ENCODE measurements at places on chromosomes 5 and 9.
A peak's percentile ranks its signal among the peaks of the same experiment; 100 is the strongest.

DNA sequence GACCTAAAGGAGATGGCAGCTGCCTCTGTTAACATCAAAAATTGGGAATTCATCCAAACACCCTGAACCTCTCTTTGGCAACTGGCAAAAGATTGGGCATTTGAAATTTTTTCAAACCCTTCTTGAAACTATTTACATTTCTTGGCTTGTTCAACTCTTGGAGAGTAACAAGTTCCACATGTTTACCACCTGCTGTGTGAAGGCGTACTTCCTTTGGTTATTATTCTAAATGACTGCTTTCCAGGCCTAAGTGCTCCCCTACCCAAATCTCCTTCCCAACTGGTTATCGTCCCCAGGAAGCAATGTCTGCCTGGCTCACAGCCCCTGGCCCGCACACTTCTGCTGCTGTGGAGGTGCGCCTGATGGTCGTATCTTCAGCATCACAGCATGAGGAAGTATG lies 422.7 kb downstream of the DMAC1 start:
- DNase-seq, result no peak

- no peak for DNase-seq
Measured at GRCh38 chr5:138625134-138625533, 49.9 kb upstream of the HSPA9 start.

GRCh38 chr5:41748631-41749030 lies 121.6 kb downstream of the OXCT1 start:
- no peak for DNase-seq

- DNase-seq, result no peak
Measured at GRCh38 chr9:81489046-81489445, 200.3 kb downstream of the TLE1 start.

- DNase-seq, result no peak
Measured at GRCh38 chr5:178259623-178260536, 27.3 kb upstream of the PHYKPL start.

GRCh38 chr5:154858297-154858971 lies at the start of gene CNOT8:
Gene CNOT8, plus strand, starts transcription at chr5:154858627. Its CDS starts 4,652 bp downstream, at chr5:154863279.
- peak; percentile 92 for DNase-seq

GRCh38 chr5:87392801-87393200 lies 19.9 kb downstream of the CCNH start:
- no peak for DNase-seq

GRCh38 chr5:113311301-113311700 lies 123.5 kb downstream of the TSSK1B start:
- DNase-seq, result no peak

DNA sequence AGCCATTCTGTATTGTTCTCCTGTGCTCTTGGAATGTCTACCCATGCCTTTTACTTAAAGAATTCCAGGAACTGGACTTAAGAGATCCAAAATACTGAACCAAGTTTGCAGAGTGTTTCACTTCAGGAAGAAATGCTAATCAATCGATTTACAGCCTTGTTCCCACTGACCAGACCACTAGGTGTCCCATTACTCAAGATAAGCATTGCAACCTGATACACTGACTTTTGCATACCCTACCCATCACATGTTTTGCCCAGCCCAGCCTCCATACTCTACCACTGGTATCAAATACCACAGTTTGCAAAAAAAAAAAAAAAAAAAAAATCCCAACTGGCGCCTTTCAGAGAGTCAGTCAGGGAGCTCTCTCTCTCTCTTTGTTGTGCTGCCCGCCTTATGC lies 550.8 kb downstream of the CDH9 start:
- DNase-seq, result no peak

- no peak for DNase-seq
Measured at GRCh38 chr5:32711362-32711680, 200 bp downstream of the NPR3 start.

DNA sequence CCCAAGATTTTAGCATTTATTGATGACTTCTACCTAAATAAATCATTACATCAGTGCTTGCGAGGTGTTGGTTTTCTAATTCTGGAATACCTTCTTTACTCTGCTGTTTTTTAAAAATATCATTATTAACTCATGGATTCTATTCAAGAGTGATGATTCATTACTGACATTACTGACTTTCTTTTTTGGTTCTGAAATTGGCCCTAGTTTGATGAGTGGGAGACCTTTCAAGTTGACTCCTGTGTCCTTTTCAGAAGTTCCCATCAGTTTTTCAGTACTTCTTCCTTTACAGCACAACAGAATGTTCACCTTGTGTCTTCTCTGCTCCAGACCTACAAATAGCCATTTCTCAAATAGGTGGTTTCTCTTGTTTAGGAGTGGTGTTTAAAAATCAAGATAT lies 114.1 kb downstream of the PCSK5 start:
- DNase-seq, result peak; percentile 36

GRCh38 chr5:44983006-44983405 lies 174.3 kb downstream of the MRPS30 start:
- no peak for DNase-seq

GRCh38 chr5:39466846-39467245 lies 42.1 kb upstream of the DAB2 start:
- DNase-seq, result no peak

DNA sequence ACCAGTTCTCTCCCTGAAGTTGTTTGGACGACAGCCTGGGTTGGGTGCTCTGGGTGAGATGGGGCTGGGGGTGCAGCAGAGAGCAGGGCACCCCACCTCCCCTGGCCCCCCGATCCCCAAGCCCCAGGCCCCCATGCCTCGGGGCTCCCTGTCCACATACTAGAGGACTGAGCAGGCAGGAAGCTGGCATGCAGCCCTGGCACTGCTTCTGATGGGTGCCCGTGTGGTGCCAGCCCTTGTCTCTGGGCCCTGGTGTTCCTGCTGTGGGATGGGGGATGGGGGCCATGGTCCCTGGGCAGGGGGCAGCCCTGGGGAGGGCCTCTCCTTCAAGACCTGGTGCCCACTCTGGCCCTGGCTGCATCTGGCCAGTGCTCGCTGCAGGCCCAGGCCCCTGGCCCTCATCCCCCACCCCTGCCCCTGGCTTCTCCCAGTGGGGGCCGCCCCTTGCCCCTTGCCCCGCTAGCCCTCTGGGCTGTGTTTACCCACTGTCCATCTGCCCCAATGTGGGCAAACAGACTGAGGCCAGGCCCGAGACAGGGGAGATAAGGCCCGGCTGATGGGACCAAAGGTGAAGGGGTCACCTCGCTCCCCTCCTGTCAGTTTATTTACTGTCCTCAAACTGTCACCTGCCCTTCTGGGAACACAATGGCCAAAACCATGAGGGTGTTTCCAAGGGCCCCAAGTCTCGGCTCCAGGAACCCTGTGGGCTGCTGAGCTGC lies 67.3 kb upstream of the RXRA start:
- no peak for DNase-seq

GRCh38 chr5:31819926-31820516 lies 181.1 kb downstream of the PDZD2 start:
- no peak for DNase-seq

GRCh38 chr5:169183576-169183975 lies 117.4 kb downstream of the SLIT3 start:
- no peak for DNase-seq

DNA sequence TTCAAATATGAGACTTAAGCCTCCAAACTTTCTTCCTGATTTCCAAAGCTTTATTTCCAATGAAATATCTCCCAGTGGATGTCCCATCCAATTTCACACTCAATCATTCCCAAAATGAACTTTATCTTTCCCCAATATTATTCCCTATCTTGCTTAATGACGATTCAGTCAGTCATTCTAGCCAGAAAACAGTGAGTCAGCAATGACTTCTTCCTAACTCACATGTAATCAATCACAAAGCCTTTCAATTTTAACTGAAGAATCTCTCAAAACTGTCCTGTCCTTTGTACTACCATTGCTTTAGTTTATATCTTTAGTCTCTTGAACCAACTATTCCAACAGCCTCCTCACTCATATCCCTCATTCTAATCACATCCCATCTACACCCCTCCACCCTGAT lies 34.9 kb downstream of the NSA2 start:
- DNase-seq, result no peak

DNA sequence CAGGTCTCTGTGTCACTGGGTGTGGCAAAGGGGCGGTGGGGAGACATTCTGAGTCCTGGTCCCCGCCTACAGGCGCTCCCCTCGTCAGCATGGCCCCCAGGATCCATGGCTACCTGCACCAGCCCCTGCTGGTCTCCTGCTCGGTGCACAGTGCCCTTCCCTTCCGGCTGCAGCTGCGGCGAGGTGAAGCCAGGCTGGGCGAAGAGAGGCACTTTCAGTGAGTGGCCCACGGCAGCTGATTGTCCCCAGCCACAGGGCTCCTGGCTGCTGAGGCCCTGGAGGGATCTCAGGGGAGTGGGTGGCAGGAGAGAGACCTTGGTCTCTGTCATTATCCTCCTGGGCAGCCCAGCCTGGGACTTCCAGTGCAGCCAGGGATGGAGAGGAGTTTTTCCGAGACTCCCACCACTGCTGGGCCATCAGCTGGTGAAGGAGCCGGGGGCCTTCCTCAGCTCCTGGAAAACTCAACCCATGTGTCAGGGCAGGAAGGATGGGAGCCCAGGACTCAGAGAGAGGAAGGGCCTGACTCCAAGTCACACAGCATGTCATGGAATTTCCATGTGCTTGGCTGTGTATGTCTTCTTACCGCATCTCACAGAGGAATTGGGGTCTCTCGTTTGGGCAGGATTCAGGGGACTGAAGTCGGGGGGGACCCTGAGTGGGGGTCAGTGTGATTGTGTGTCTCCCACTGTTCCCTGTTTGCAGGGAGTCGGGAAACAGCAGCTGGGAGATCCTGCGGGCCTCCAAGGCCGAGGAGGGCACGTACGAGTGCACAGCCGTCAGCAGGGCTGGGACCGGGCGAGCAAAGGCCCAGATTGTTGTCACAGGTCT lies 37.4 kb downstream of the HMCN2 start:
- DNase-seq, result no peak

DNA sequence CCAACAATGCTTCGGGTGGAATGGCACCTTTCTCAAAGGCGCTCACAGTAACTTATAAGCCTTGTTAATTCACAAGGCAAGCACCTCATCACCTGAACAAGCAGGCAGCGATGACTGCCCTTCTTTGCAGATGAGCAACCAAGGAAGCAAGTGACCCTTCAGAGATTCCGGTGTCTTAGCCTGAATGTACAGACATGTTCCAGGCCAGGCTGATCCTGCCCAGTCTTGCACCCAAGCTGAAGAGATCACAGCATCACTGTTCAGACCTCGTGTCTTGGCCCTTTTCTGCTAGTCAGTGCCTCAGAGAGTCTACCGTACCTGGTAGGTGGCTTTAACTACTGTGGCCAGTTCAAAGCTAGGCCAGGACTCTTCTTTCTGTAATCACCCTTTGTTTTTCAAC lies 94.7 kb upstream of the ERCC6L2 start:
- DNase-seq, result no peak

GRCh38 chr5:115496936-115497576 lies 47.5 kb downstream of the FEM1C start:
- no peak for DNase-seq

GRCh38 chr9:99000476-99001395 lies 57.0 kb downstream of the COL15A1 start:
- peak; percentile 70 for DNase-seq

DNA sequence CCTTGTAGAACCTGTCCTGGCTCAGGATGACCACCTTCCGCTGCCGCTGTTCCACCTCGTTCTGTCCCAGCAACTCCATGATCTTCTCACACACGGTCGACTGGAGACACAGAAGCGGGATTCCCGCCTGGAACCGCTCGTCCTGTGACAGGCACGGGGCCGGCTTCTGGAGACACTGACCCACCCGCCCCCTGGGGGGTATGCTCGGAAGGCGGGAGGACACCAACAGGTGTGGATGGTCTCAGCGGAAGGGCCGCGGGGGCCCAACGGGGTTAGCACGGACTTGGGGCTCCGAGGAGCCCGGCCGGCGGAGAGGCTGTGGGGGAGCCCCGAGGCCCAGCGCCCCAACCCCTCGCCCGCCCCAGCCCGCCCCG lies 530 bp downstream of the UCK1 start:
- peak; percentile 69 for DNase-seq

DNA sequence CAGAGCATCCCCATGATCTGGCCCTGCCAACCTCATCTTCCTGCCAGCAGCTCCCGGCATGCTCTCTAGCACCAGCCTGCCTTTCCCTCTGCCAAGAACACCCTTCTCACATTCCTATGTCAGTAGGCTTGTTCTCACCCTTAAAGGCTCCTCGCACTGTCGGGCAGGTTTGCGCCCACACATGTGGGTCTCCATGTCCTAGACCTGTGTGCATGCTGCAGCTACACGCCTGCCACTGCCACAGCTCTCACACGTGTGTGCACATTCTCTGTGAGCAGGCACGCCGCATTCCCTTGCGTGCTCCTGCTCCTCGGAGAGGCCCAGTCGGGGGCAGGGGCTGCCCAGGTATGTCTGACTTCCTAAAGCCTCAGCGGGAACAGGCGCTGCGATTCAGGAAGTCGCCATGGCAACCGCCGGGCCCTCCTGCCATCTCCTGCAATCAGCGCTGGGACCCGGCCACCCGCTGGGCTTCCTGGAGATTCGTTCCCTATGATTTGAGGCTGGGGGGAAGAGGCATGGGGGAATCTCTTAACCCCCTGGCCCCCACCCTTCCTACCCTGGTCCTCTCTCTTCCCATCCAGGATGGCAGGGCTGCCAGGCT lies 28.1 kb downstream of the NDUFA8 start:
- no peak for DNase-seq

GRCh38 chr5:37490120-37490810 lies 111.1 kb downstream of the WDR70 start:
- no peak for DNase-seq

GRCh38 chr9:137449931-137450538 lies 8.9 kb upstream of the ENTPD8 start:
- no peak for DNase-seq

All from GM13976 (cell line).